ENCODE measurements at places on chromosomes 5 and 9. TPM values are rescaled to one million over a fixed set of nuclear protein-coding genes. Genes with fewer than 3 reads are reported as not detected.

URM1 gene
- 43.5 TPM for total RNA-seq

CBY3 gene
- not detected for total RNA-seq

SPATA31A3 gene
- total RNA-seq, result not detected

GRCh38 chr5:142720641-142721271 lies 34.9 kb upstream of the FGF1 start:
- peak; percentile 46 for DNase-seq

DNA sequence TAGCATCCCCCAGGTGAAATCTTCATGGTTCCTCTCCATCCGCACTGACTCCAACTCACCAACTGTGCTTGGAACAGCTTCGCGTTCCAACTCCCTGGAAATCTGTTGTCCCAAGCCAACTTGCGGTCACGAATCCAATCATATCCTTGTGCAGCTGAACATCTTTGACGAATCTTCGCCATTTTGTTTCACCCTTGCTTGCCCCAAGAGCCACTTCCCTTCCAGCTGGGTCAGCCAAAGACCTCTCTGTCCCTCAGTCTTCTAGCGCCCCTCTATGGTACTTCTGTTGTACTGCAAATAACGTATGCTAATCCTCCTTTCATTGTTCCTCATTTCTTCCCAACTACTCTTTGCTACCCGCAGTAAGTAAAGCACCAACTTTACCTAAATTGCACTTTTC lies 61.0 kb upstream of the TARS1 start:
- peak; percentile 14 for DNase-seq

DNA sequence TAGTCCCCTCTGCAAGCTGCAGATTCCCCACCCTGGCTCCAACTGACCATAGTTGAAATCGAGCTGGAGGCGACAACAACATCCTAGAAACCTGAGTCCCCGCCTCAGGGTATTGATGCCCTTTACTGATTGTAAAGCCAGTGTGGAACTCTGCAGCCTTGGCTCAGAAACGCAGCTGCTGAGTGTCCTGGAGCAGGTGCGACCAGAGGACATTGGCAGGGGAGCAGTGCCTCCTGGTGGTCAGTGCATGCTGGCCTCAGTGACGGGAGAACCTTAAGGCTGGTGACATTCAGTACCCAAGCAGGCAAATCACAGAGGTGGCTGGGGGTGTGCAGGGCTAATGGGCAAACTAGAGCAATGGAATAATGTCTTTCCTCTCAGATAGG lies 20.4 kb upstream of the ZNF354B start:
- DNase-seq, result peak; percentile 28

GRCh38 chr9:82466616-82467260 lies 478.2 kb downstream of the SPATA31D1 start:
- no peak for DNase-seq
